ENCODE measurements at places on chromosomes 7 and 10.

GRCh38 chr10:2681891-2682290 lies 385.5 kb upstream of the PFKP start:
- DNase-seq, result no peak

GRCh38 chr10:77828377-77828776 lies 98.2 kb downstream of the DLG5 start:
- DNase-seq, result no peak

DNA sequence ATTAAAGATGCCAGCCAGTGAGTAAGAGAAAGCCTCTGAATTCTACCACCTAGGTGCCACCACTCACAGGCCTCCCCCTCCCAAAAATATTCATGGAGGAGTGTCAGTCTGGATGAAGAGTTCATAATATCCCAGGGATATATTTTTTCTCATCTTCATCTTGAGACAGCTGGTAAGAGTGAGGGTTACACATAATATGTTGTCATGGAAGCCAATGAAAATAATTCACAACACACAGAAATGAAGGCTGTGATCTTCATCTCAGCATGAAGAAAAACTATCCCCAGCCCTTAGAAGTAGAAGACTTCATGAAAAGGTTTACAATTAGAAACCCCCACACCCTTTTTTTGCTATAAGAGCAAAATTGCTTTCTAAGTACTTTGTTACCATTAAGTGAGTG lies 175.6 kb downstream of the DNAH11 start:
- no peak for DNase-seq

GRCh38 chr10:66321723-66322665 lies 603.8 kb upstream of the LRRTM3 start:
- no peak for DNase-seq

- DNase-seq, result no peak
Measured at GRCh38 chr10:33955676-33956075, 621.2 kb upstream of the NRP1 start.

DNA sequence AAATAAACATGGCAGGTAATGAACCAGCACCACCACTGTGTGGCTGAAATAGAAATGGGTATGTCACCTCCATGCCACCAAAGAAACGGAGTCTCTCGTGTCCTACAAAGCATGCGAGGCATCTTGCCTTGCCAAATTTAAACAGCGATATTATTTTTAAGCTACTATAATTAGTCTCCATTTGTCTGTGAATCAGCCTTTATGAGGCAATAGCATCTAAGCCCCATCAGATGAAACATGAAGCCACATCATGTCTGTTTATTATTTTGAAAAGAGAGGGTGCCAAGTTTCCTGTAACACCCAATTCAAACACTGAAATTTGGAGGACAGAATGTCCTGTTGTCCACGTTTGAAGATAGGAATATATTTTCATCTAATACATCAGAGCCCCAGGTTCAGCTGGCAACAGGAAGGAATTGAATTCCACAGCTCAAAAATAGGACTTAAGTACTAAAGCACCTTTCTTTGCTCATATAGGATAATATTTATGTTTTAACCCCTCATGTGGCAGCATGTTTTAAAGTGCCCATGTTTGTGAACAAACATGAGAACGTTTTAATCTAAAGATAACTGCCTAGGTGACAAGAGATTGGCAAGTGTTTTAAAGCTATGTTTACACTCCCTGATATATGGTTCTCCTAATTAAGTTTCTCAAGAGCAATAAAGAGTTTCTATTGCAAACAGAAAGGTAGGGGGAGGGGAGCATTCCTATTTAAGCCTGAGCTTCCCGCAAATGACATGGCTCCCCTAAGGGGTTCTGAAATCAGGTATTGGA lies 86.8 kb downstream of the SORBS1 start:
- DNase-seq, result no peak

GRCh38 chr7:107691716-107692115 lies 31.1 kb downstream of the SLC26A4 start:
- no peak for DNase-seq

DNA sequence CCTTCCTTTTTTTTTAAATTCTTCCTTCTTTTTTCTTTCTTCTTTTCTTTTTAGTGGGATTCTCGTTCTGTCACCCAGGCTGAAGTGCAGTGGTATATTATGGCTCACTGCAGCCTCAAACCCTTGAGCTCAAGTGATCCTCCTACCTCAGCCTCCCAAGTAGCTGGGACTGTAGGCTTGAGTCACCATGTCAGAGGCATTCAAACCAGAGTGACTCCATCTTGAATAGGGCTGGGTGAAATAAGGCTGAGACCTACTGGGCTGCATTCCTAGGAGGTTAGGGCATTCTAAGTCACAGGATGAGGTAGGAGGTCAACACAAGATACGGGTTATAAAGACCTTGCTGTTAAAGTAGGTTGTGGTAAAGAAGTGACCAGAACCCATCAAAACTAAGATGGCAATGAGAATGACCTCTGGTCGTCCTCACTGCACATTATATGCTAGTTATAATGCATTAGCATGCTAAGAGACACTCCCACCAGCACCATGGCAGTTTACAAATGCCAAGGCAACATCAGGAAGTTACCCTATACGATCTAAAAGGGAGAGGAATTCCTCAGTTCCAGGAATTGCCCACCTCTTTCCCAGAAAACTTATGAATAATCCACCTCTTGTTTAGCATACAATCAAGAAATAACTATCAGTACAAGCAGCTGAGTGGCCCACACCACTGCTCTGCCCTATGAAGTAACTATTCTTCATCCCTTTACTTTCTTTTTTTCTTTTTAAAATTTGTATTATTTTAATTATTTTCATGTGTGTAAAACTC lies 99.0 kb upstream of the ITGB1 start:
- DNase-seq, result no peak

DNA sequence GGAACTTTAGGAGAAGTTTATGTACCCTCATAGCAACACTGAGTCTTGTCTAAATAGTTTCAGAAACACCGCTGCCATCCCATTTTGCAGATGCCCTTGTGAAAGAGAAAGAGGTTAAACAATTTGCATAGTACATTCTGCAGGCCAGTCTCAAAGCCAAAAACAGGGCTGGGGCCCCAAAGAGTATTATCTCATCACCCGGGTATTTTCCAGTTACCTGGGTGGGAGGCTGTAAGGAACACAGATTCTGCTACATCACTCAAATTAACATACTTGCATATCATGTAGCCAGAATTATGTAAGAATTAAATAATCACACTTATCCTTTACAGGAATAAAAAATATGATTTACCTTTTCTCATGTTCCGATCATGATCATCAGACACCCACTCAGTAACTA lies 3.1 kb upstream of the FAM171A1 start:
- no peak for DNase-seq

- no peak for DNase-seq
Measured at GRCh38 chr10:35594115-35595079, 10.7 kb upstream of the GJD4 start.

DNA sequence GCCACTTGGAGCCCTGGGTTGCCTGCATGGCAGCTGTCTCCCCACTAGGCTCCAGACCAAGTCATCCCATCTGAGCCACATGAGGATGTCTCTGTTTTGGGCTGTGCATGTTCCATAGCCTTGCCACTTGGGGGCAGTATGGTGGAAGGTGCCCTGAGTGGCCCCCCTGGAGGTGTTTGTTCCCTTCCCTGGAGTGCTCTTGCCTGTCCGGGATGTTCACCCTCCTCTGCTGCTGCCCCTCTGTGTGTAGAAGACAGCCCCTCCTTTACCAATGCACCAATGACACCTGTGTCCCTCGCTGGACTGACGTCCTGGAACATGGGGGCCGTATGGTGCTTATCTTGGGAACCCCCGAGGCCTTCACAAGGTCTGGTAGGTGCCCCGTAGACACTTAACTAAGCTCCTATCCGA lies 100.2 kb downstream of the ACTR3B start:
- DNase-seq, result no peak

DNA sequence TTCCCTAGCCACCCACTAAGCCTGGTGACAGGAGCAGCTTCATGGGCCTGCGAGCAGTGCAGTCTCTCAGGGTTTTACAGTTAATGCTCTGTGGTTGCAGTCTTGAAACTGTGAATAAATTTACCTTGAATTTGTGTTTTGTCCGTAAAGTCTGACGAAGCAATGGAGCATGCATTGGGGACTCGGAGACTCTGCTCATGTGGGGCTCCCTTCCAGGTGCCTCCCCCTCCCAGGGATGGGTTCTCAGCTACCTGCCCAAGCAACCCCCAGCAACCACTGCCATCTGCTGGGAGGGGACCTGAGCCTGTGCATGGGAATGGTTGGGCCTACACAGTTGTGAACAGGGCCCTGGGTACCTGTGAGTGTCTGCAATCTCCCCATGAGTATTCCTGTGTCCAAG lies 36.3 kb upstream of the IKZF1 start:
- DNase-seq, result no peak

- DNase-seq, result no peak
Measured at GRCh38 chr10:30968711-30969110, 63.0 kb downstream of the ZNF438 start.

DNA sequence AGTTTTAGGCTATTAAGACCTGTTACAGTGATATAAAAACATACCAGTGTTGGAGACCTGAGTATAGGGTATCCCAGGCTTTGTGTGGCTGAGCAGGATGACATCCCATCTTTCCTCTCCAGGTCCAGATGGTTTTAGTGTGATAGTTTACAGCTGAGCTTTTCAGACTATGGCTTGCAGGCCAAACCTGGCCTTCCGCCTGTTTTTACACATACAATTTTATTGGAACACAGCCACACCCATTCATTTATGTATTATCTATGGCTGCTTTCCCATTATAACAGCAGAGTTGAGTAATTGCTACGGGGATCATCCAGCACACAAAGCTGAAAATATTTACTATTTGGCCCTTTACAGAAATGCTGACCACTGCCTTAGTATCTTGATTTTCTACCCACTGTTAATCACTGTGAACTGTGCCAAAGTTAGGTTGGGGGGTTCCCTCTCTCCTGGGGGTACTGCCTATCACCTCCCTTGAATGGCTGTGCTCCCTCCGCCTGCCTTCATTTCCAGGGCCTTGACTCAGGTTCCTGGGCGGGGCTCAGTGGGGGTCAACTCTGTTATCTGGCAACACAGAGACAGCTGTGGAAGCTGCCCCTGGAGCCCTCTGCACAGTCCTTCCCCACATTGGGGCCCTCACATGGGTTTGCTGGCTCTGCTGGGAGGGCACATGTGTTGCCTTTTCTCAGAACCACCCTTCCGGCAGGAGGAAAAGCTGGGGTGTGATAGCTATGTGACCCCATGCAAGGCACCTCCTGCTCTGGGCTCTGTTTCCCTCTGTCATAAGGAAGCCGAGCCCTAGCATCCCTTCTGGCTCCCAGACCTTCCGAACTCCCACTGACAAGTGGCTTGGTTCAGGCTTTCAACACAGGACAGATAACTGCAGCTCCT lies 40.3 kb upstream of the SH2D4B start:
- DNase-seq, result no peak

- DNase-seq, result no peak
Measured at GRCh38 chr10:50232261-50232639, 19.1 kb downstream of the ASAH2 start.

GRCh38 chr7:66839814-66840213 lies 81.2 kb upstream of the TMEM248 start:
- DNase-seq, result no peak

DNA sequence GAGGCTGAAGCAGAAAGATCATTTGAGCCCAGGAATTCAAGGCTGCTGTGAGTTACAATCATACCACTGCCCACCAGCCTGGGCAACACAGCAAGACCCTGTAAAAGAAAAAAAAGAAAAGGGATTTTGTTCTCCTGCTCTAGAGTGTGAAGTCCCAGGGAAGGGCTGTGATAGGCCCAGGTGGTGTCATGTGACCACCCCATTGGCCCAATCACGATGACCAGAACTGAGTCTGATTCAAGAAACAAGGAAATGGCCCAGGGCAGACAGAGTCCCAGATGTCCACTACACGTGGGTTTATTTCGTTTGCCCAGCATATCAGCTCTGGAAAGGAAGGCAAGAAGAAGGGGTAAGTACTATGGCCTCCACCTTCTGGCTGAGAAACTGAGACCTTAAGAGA lies 81.3 kb upstream of the CUX1 start:
- DNase-seq, result no peak

- no peak for DNase-seq
Measured at GRCh38 chr7:42085531-42085930, 151.5 kb downstream of the GLI3 start.

DNA sequence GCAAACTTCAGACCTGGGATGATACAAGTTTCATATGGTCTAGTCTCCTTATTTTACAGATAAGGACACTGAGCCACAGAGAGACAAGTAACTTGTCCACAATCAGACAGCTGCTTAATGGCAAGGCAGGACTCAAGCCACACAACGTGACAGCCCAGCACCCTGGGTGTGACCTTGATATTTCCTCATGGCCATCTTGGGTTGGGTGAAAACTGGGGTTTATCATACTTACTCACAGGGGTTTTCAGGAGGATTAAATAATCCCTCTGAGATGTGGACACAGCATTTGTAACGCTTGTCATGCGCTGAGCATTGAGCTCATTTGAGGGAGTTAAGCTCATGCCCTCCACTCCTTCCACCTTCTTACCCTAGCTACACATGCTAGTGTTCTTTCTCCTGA lies 58.0 kb downstream of the ABLIM1 start:
- DNase-seq, result no peak

GRCh38 chr7:65960351-65961074 lies 21.5 kb downstream of the GUSB start:
- DNase-seq, result no peak

GRCh38 chr7:155187061-155187785 lies 110.5 kb upstream of the INSIG1 start:
- no peak for DNase-seq

- DNase-seq, result peak; percentile 72
Measured at GRCh38 chr7:6228361-6229229, 43.8 kb downstream of the CYTH3 start.

- DNase-seq, result no peak
Measured at GRCh38 chr7:130959743-130960207, 225.8 kb upstream of the KLF14 start.

GRCh38 chr7:92391071-92391470 lies 56.2 kb upstream of the GATAD1 start:
- no peak for DNase-seq

GRCh38 chr7:1274876-1275375 lies 42.3 kb downstream of the UNCX start:
- no peak for DNase-seq

DNA sequence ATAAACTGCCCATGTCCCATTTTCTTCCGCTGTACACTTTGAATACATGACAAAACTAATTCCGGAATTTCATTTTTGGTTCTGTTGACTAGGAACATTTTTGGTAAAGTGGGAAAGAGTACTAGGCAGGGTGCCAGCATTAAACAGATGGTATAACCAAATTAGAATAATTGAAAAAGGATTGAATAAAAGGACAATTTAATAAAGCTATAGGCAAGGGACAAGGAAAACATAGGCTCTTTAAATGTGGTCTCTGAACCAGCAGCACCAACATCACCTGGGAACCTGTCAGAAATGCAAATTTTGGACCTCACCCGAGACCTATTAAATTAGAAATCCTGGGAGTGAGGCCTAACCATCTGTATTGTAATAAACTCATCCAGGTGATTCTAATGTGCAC lies 376.9 kb downstream of the LRRTM3 start:
- DNase-seq, result no peak
